ENCODE measurements at places on chromosomes 12 and 14. TPM values are rescaled to one million over a fixed set of nuclear protein-coding genes. Genes with fewer than 3 reads are reported as not detected.

DNA sequence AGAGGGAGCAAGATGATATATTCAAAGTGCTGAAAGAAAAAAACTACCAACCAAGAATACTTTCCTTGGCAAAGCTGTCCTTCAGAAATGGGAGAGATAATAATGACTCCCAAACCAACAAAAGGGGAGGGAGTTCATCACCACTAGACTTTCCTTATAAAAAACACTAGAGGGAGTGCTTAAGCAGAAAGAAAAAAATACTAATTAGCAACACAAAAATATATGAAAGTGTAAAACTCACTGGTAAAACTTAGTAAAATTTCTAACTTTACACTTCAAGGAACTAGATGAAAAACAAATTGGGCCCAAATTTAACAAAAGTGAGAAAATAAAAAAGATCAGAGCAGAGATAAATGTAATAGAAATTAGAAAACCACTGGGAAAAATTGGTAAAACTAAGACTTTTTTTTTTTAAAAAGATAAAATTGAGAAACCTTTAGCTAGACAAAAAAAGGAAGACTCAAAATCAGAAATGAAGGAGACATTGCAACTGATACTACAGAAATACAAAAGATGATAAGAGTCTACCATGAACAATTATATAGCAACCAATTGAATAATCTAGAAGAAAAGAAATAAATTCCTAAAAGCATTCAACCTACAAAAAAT is 60.4 kb upstream of the FAR2 start:
- H3K27me3 ChIP-seq, result no peaks in the 10 kb centered on the region
- DNase-seq, result no peak
- no peak overlapping the region for H3K27ac ChIP-seq
- no peaks in the 10 kb centered on the region for H3K4me1 ChIP-seq
- H3K36me3 ChIP-seq, result no peaks in the 10 kb centered on the region
- no peak overlapping the region for H3K4me3 ChIP-seq

DNA sequence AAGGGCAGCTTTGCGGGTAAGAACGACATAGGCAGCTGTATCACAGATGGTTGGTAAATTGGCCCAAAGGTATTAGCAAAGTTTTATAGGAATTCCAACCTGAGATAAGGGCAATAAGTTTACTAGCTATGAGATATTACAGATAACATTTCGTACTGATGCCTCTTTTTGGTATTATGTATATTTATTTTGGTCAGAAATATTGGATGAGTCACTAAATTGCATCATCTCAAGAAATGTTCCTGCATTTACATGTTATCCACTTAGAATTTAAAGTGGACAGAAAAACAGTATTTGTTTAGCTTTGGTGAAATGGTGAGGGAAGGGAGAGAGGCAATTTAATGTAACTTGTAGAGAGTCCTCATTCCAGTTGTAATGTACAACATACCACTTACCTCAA is 65.1 kb upstream of the PZP start:
- no peaks in the 10 kb centered on the region for H3K36me3 ChIP-seq
- H3K27me3 ChIP-seq, result no peaks in the 10 kb centered on the region
- no peak for DNase-seq
- no peaks in the 10 kb centered on the region for H3K4me1 ChIP-seq

DNA sequence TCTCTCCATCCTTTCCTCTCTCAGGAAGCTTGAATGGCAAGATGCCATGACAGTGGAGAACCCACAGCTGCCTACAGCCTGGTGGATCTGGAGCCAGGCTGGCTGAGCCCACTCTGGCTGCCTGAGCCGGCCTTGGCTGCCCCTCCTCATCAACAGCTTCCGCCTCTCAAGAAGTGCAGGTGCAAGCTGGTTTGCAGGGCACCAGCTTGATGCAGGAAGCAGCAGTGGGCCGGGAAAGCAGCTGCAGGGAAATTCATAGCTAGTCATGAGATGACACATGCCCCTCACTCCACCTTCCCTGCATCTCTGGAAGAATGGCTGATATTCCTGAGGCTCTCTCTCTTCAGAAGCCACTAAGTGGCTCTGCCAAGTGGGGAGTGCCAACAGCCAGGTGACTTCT is 289.1 kb downstream of the RPS29 start:
- H3K4me1 ChIP-seq, result no peaks in the 10 kb centered on the region
- H3K27ac ChIP-seq, result no peak overlapping the region
- H3K4me3 ChIP-seq, result no peak overlapping the region
- no peaks in the 10 kb centered on the region for H3K27me3 ChIP-seq
- no peak for DNase-seq

DNA sequence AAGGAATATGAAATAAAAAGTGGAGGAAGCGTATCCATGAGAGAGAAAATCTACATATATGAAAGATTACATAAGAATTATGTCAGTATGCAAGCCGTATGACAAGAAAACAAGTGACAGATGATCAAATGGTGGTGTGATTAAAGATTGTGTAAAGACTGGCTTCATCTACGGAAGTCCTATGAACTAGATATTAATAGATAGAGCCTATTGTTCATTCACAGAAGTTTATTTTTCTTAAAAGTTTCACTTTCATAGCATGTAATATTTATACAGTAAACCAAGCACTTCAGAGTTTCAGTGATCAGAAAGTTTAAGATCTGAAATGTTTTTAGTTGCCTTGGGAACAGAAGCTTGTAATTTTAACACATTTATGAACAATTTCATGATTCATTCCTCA is 84.5 kb downstream of the VRK1 start:
- H3K4me1 ChIP-seq, result no peaks in the 10 kb centered on the region
- no peak overlapping the region for H3K27ac ChIP-seq
- no peak overlapping the region for H3K4me3 ChIP-seq
- no peaks in the 10 kb centered on the region for H3K27me3 ChIP-seq
- no peak for DNase-seq

- no peaks in the 10 kb centered on the region for H3K4me1 ChIP-seq
- no peaks in the 10 kb centered on the region for H3K36me3 ChIP-seq
- no peak overlapping the region for H3K27ac ChIP-seq
- no peak overlapping the region for H3K4me3 ChIP-seq
- DNase-seq, result no peak
Measured at GRCh38 chr14:104633276-104634137, 28.9 kb upstream of the TMEM179 start.

DNA sequence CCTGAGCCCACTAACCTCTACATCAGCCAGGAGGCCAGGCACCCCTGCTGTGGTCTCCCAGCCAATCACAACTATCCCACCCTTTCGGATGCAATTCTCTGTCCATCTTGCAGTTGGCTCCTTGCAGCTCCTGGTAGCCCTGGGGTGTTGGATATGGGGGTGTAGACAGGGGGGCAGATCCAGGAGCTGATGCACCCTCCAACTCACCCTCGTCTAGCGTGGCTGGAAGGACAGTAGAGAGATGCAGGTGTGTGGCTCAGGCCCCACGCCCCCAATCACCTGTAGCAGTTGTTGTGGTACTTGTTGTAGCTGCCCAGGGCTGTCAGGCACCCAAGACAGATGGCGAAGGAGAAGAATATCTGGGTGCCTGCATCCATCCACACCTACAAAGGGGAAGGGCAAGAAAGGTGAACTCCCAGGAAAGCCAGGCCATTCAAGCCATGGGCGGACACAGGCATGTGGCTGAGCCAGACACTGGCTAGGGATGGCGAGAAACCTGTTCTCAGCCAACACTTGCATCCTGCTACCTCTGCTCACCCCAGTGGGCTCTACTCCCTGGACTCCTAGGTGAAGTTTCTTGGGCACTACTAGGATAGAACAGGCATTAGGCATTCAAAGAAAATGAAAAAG is 13.4 kb upstream of the SLC6A12 start:
- no peaks in the 10 kb centered on the region for H3K27me3 ChIP-seq
- H3K4me3 ChIP-seq, result no peak overlapping the region
- no peaks in the 10 kb centered on the region for H3K4me1 ChIP-seq
- no peaks in the 10 kb centered on the region for H3K36me3 ChIP-seq
- H3K27ac ChIP-seq, result no peak overlapping the region

DNA sequence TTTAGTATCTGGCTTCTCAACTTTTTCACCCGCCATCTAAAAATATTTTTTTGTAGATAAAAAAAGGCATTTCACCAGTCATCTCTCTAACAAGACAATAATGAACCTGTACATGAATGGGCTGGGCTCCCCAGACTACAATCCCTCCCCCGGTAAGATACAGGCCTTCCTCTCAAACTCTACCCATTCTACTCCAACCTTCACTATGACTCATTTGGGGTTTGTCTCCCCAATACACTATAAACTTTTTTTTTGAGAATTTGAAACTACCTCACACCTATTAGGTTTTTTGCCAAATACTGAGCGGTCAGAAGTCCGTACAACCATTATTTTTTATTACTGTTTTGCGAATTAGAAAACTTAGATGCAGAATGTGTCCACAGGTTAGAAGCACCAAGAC is 784 bp downstream of the RPL6 start:
- H3K4me3 ChIP-seq, result peak overlapping the region; percentile 71
- peak overlapping the region; percentile 91 for H3K27ac ChIP-seq
- DNase-seq, result no peak
- H3K4me1 ChIP-seq, result peaks cover 13% of the 10 kb centered on the region

GRCh38 chr12:114404926-114405518 is 922 bp downstream of the TBX5 start:
- H3K27me3 ChIP-seq, result peaks cover 100% of the 10 kb centered on the region
- H3K4me1 ChIP-seq, result peaks cover 8% of the 10 kb centered on the region
- no peak for DNase-seq

GRCh38 chr12:94282675-94283074 is 134.3 kb downstream of the PLXNC1 start:
- H3K36me3 ChIP-seq, result no peaks in the 10 kb centered on the region
- H3K27ac ChIP-seq, result no peak overlapping the region
- no peaks in the 10 kb centered on the region for H3K27me3 ChIP-seq
- DNase-seq, result no peak

GRCh38 chr14:58977366-58977765 is 211.1 kb upstream of the DAAM1 start:
- H3K36me3 ChIP-seq, result no peaks in the 10 kb centered on the region
- H3K27ac ChIP-seq, result no peak overlapping the region
- no peak for DNase-seq
- no peaks in the 10 kb centered on the region for H3K27me3 ChIP-seq

- H3K36me3 ChIP-seq, result no peaks in the 10 kb centered on the region
- H3K27ac ChIP-seq, result peak overlapping the region; percentile 31
- H3K4me3 ChIP-seq, result no peak overlapping the region
- H3K27me3 ChIP-seq, result no peaks in the 10 kb centered on the region
Measured at GRCh38 chr14:22379727-22380126, 209.3 kb downstream of the DAD1 start.

- H3K27ac ChIP-seq, result no peak overlapping the region
- H3K4me1 ChIP-seq, result no peaks in the 10 kb centered on the region
- no peak for DNase-seq
- H3K36me3 ChIP-seq, result peaks cover 61% of the 10 kb centered on the region
Measured at GRCh38 chr12:112219195-112219594, 93.8 kb downstream of the TRAFD1 start.

DNA sequence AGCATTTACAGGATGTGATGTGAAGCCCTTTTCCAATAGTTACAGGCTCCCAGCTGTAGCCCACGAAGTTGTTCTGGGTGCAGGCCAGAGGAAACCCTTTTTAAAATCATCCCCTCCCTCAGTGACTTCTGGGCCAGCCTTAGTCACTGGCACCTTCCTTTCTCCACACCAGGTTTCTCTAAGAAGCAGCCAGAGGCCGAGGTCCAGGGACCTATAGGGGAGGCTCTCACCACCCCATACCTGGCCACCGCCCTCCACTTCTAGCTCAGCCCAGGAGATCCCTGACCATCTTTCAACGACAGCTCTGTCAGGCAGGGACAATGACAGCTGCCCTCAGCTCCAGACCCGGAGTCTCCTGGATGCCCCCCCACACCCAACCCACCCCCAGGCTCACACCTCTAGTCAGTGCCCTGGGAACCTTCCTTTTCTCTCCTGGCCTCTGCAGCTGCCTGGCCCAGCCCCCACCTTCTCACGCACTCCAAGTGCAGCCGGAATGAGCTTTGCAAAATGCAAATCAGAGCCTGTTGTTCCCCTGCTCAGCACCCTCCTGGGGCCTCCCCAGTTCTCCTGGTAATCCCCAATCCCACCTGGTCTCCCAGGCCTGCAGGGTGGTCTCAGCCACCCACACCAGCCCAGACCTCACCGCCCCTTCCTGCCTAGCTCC is 46.7 kb downstream of the TESC start:
- no peak overlapping the region for H3K27ac ChIP-seq
- H3K4me3 ChIP-seq, result no peak overlapping the region
- H3K36me3 ChIP-seq, result no peaks in the 10 kb centered on the region
- peak; percentile 44 for DNase-seq
- H3K4me1 ChIP-seq, result peaks cover 11% of the 10 kb centered on the region

The EFS gene
- 17.0 TPM for total RNA-seq

The KLRC3 gene
- not detected for total RNA-seq

The KIF26A gene
- total RNA-seq, result 5.4 TPM

The ADAMTS20 gene
- total RNA-seq, result not detected

The MIP gene
- total RNA-seq, result not detected

The RTL1 gene
- total RNA-seq, result not detected

The TAS2R46 gene
- total RNA-seq, result 1.4 TPM

The MAP3K9 gene
- 13.1 TPM for total RNA-seq
